ENCODE measurements at places on chromosomes 13 and 19. TPM values are rescaled to one million over a fixed set of nuclear protein-coding genes. Genes with fewer than 3 reads are reported as not detected.

The TMEM91 gene
- total RNA-seq = 3.8 TPM

The UBXN6 gene
- 56.6 TPM for total RNA-seq

The CD79A gene
- 1.3 TPM for total RNA-seq

The ZNF57 gene
- 4.4 TPM for total RNA-seq

The GAPDHS gene
- total RNA-seq = not detected

The TMEM255B gene
- total RNA-seq = 0.69 TPM

The JUNB gene
- total RNA-seq = 259 TPM

The LENG8 gene
- total RNA-seq = 144 TPM

The CEACAM4 gene
- not detected for total RNA-seq

The PTH2 gene
- not detected for total RNA-seq

Measured in CD8-positive, alpha-beta memory T cell (primary cell).